ENCODE measurements at places on chromosomes 4 and X.

GRCh38 chrX:53357799-53358530 lies 64.5 kb downstream of the SMC1A start:
- no peak for DNase-seq

DNA sequence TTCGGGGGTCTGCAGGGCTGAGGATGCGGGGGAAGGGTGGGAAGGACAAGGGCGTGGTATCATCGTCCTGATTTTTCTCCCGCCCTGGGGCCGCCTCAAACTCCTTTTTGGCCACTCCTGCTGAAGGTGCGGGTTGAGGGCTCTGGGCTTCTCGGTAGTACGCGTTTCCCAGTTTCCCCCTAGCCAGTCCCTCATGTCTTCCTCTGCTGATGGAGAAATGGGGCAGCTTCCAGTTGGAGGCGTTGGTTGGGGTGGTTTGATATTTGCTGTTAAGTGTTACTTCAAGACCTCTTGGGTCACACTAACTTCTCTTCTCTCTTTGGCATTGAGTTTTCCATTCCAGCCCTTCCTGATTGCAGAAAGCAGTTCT lies 482 bp downstream of the GSTCD start:
- DNase-seq, result peak; percentile 48

DNA sequence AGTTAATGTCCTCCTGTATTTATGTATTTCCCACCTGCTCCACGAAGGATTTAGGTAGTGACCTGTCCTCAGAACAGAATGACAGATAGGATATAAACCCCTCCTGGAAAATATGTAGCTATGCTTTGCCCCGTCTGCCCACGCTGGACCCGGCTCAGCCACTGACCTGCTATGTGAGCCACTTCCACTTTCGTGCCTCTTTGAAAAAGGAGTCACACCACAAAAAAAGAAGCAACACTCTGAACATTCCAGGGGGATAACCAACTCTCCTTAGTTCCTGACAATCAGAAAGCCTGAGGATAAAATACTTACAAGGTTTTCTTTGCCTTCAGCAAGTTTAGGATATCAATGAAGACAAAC lies 11.1 kb downstream of the ACSL1 start:
- no peak for DNase-seq

DNA sequence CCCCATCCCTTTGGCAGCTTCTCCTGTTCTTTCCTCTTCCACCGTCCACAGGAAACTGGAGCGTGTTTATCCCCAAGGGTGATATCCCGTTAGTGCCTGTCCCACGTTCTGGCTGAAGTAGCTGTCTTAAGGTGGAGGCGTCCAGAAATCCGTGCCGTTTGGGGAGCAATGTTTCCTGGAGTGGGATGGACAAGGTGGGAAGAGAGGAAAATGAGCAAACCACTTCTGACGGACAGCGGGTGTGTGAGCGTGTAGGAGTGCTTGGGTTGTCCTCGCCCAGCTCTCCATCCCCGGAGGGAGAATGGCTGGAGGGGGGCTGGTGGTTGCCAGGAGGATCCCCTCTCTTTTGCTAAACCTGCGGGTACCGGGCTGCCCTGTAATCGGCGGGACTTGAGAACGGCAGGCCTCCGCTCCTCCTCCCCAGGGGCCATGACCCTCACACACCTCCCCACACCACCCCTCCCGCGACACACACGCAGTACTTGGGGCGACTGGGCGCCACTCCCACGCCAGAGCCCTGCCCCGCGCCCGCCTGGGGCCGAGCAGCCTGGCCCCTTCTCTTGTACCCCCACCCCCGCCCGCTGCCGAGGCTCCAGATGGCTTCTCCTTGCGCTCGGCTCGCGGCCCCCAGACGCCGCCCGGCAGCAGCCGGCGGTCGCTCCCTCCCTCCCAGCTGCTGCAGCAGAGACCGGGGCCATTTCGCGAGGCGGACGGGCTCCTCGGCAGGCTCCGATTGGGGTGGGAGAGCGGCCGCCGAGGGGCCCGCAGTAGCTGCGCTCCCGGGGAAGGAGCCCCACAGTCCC lies 13.9 kb upstream of the PRDM8 start:
- DNase-seq, result no peak

DNA sequence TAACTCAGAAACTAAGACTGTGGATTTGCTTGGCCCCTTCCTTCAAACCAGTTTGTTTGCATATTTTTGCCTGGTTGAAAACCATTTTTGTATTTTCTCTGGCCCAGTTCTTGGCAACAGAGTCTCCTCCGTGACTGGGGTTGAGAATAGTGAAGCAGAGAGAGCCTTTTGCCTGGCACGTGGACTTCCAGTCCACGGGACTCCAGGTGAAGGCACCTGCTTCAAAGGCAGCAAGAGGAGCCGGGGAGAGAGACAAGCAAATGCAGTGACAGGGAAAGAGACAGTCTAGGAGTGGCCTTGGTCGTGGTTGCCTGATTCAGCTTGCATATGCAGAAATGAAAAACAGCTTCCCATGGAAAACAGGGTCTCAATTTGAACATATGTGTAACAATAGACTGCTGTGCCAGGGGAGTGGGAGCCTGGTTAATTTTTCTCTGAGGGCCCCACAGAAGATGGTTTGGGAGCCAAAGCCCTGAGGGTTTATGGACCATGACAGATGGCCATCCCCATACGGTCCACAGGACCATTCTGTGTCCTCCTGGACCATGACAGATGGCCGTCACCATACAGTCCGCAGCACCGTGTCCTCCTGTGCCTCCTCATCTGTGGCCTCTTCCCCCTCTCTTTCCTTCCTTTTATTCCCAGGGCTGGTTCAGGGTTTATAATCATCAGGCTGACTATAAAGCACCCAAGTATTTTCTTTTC lies 272.2 kb upstream of the RASGEF1B start:
- no peak for DNase-seq

- DNase-seq, result no peak
Observed at GRCh38 chr4:108943976-108944591, 181.2 kb upstream of the ETNPPL start.

GRCh38 chr4:6373541-6374410 lies 98.6 kb downstream of the PPP2R2C start:
- DNase-seq, result no peak

GRCh38 chr4:186808630-186809018 lies 85.0 kb upstream of the FAT1 start:
- DNase-seq, result peak; percentile 73

GRCh38 chr4:151468715-151469696 lies 60.0 kb downstream of the FHIP1A start:
- DNase-seq, result peak; percentile 57

- DNase-seq, result no peak
Observed at GRCh38 chr4:13174001-13174400, 310.1 kb downstream of the RAB28 start.

DNA sequence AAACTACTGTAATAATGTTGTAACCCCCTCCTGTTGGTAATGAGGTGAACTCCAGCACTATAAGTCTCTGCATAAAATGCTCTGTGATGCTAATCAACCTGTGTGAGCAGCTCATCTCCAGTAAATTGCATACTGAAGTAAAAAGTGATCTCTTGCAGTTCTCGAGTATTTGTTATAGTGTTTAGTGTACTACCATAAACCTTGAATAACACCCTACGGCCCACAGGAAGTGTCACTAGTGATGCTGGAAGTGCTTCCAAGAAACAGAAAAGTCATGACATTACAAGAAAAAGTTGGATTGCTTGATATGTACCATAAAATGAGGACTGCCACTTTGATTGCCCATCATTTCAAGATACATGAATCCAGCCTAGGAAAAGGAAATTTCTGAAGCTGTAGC lies 39.0 kb downstream of the IL15 start:
- no peak for DNase-seq

DNA sequence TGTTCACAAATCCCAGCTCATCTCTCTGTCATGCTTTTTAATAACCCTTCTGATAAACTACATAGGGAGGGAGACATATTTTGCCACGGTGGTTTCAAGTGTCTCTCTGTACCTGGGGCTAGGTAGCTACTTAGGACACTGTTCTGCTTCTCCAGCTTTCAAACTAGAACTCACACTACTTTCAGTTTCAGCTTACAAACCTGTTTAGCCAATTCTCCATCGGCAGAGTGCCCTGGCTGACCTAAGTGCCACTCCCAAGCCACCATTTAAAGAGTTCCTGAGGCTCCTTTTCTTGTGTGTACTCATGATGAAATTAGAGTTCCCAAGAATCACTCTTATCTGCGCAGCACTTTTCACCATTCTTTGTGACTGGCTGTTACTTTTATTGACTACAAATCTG lies 899.2 kb downstream of the FAT4 start:
- peak; percentile 5 for DNase-seq

DNA sequence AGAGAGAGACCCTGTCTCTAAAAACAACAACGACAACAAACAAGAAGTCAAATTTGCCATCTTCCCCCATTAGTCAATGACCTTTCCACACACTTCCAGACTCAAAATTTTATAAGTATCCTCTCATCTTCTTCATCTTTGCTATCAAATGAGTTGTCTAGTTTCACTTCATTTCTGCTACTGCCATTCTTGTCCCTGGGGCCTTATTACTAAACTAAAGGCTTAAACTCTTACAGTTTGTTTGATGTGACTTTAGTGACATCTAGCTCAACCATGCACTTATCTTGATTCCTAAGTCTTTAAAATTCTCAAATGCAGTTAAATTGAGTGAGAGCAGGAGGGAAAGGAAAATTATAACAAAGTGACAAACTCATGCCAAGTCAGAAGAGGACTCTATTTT lies 271.8 kb upstream of the GK2 start:
- no peak for DNase-seq

GRCh38 chr4:128675083-128675482 lies 134.4 kb upstream of the JADE1 start:
- DNase-seq, result no peak

DNA sequence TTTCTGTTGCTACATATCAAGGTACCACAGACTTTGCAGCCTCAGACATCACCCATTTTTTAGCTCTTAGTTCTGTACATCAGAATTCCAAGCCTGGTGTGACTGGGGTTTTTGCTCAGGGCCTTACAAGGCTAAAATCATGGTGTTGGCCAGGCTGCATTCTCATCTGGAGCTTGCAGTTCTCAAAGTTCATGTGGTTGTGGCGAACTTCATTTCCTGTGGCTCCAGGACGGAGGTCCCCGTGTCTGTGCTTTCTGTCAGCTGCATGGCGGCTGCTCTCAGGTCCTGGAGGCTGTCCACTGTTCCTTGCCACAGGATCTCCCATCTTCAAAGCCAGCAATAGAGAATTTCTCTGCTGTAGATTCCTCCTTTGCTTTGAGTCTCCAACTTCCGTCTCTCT lies 157.4 kb downstream of the STIM2 start:
- DNase-seq, result no peak

GRCh38 chr4:150962245-150962644 lies 52.8 kb downstream of the LRBA start:
- DNase-seq, result peak; percentile 83

DNA sequence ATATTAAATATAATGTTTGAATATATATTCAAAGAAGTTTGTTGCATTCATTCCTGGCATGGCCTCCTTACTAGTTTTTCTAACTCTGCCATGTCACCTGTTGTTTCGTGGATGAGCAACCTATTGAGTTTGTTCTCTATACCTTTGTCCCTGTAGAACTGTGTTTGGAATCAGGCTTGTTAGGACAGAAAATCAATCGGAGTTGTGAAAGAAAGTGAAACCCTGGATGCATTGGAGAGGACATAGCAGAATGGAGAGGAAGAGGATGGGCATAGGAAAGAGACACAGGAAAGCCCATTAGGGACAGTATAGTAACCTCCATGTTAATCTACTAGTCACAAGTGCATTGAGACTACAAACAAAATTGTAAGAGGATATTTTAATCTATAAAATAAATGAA lies 31.2 kb downstream of the ANK2 start:
- no peak for DNase-seq

- no peak for DNase-seq
Observed at GRCh38 chr4:27245216-27245615, 384.6 kb downstream of the STIM2 start.

GRCh38 chrX:147875866-147876596 lies 35.7 kb upstream of the FMR1 start:
- DNase-seq, result no peak

- DNase-seq, result no peak
Observed at GRCh38 chr4:135739354-135739753, 1537.8 kb upstream of the PABPC4L start.

GRCh38 chrX:104351173-104351769 lies 96.5 kb upstream of the ESX1 start:
- DNase-seq, result peak; percentile 91

DNA sequence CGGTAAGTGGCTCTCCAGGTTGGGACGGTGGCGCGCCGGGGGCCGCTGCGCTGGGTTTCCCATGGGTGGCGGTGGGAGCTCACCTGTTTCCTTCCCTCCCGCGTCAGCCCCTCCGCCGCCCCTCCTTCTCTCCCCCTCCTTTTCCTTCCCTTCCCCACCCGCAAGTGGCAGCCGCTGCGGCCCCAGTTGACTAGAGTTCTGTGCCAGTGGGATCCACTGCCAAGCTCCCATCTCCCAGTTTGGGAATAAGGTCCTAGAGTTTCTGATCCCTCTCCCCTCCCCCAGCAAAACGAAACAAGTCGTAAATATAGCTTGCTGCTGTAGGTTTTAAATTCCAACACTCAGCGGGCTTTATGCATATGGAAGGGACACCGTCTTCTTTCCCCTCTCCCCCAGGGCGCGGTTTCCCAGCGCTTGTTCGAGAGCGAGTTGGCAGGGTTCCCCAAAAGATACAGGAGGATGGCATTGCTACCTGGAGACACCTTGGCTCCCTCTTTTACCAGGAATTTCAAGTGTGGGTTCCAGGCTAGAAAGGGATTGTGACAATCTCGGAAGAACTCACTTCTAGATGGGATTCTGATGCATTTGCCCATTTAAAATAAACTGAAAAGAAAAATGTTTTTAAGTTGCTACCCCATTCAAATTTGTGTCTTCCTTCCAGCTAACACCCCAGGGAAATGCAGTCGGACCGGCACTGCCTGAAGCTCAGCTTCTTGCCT lies 1.2 kb downstream of the TLL1 start:
- DNase-seq, result peak; percentile 50

DNA sequence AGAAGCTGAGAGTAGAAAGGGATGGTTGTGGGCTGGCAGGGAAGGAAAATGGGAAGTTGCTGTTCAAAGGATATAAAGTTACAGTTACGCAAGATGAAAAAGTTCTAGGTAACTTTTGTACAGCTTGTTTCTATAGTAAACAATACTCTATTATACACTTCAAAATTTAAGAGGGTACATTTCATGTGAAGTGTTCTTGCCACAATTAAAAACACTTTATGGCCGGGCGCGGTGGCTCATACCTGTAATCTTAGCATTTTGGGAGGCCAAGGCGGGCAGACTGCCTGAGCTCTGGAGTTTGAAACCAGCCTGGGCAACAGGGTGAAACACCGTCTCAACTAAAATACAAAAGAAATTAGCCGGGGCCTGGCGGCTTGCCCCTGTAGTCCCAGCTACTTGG lies 623.6 kb downstream of the STIM2 start:
- no peak for DNase-seq

- no peak for DNase-seq
Observed at GRCh38 chrX:103817502-103817901, 14.6 kb downstream of the RAB9B start.
